ENCODE measurements at places on chromosomes 16 and 17.

DNA sequence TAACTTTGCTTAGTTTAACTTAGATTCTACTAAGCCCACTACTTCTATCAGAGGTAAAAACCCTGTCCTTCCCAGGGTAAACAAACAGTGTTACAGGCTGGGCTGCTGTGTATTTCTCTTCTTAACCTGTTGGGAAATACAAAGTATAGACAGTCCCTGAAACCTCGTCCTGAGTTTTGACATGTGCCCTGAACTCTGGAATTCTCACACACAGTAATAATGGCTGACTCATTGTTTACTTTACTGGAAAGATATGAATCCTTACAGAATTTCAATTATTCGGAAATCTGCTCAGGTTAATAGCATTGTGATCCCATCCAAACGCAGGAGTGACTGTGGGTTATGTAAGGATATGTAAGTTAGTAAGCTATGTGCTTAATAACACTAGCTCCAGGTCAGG lies 199.1 kb downstream of the TMEM114 start:
- no peak for DNase-seq

DNA sequence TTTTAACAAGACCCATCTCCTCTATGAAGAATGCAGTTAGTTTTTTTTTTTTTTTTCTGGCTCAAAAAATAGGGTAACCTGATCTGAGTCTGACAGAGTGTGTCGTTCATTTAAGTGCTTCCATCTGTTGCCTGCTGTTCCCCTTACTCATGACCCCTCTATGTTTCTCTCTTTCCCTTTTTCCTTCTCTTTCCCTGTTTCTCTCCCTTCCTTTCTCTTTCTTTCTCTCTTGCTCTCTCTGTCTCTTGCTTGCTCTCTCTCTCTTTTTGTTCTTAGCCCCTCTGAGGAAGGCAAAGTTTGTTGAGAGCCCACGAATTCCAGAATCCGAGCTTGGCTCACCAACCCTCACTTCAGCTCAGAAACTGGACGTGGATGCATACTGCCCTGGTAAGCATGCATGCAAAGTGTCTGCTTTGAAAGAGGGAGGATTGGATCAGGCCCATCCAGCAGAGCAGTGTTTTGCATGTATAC lies 185.0 kb downstream of the TANC2 start:
- DNase-seq = no peak

GRCh38 chr17:33560165-33560564 lies 267.1 kb upstream of the ASIC2 start:
- DNase-seq = no peak

DNA sequence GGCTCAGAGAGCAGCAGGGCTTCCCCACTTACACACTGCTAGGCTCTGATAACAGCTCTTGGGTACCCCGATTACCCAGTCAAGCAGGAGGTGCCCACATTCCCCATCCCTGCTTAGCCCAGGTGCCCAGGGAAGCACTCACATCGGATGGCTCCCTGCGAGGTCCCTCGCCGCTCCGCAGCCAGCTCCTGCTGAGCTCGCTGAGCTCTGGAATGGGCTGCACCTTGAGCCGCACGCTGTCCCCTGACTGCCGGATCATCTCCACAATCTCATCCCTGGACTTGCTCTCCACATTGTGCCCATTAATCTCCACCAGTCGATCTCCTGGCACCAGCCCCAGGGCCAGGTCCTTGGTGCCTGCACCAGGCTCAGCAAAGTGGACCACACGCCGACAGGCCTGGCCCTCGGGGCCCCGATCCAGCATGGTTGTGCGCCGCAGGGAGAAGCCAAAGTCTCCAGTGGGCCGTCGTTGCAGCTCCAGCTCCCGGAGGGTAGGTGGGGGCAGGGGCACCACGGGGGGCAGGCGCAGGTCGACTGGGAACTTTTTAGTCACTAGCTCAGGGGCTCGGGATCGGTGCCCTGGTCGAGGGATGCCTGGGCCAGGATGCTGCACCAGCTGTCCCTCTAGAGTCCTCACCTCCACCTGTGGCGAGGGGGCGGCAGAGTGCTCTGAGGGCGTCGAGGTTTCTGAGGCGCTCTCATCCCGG lies 14.2 kb downstream of the MYO18A start:
- DNase-seq = no peak

- DNase-seq = no peak
Measured at GRCh38 chr16:85316321-85316919, 204.1 kb upstream of the CIBAR2 start.

Measured in stimulated activated CD4-positive, alpha-beta T cell treated with anti-CD3 and anti-CD28 coated beads, TNF-alpha, amount 100 ng/mL, for 4 hours (primary cell).